RCC 7860 (cell line): ENCODE measurements at places on chromosomes 5 and 9.
A peak's percentile ranks its signal among the peaks of the same experiment; 100 is the strongest.

- DNase-seq = no peak
These were observed 5.3 kb downstream of the OR2S2 start for GRCh38 chr9:35952526-35953191.

DNA sequence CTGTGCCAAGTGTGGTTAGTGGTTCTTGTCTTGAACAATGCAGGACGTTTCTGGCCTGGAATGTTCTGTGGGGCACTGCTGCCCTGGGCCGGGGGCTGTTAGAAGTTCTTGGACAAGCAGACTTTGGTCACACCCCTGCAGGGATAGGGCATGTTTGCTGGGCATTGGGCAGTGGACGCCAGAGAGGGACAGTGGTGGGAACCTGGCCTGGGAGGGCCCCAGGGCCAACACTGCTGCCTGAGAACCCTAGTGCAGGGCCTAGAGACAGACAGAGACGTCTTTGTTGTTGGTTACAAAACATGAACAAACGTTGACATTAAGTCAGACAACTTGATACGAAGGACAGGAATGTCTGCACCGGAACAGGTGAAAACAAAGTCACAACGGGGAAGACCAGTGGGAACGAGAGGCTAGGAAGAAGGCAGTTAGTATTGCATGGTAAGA, 57.0 kb downstream of the WNK2 start:
- DNase-seq = no peak

DNA sequence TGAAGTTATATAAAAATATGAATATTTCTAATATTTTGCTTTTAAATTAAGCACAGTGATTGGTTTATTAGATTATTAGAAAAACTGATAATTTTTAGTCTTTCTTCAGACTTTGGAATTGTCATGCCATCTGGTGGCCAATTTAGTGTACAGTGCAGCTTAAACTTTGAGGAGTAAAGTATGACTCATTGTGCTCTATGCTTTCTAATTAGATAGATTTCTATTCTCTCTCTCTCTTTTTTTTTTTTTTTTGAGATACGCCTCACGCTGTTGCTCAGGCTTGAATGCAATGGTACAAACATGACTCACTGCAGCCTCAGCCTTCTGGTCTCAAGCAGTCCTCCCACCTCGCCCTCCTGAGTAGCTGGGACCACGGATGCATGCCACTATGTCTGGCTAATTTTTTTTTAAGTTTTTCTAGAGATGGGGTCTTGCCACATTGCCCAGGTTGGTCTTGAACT, 42.1 kb upstream of the GPR21 start:
- DNase-seq = peak; percentile 85

GRCh38 chr5:115423051-115423450, 121.5 kb downstream of the FEM1C start:
- no peak for DNase-seq

- DNase-seq = no peak
These were observed 43.5 kb downstream of the SLC12A7 start for GRCh38 chr5:1068204-1068894.

- DNase-seq = no peak
These were observed 31.7 kb downstream of the CEP72 start for GRCh38 chr5:643811-644271.

- DNase-seq = no peak
These were observed 592.5 kb downstream of the CCDC171 start for GRCh38 chr9:16145196-16145950.

GRCh38 chr5:71862087-71862486, 143.0 kb downstream of the CARTPT start:
- no peak for DNase-seq

DNA sequence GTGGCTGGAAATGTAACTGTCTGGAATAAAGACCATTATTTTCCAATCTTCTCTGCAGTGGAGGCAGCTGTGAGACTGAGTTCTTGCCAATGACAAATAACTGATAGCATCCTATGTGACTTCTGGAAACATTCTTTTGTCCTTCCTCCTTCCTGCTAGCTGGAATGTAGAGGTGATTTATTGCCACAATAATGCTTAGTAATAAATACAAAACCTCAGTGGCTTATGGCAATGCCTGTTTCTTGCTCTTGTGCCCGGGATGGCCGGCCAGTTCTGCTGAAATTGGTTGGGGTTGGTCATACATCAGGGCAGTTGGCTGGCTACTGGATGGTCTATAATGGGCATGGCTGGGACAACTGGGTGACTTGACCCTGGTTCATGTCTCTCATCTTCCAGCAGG, 12.2 kb upstream of the TEX48 start:
- DNase-seq = peak; percentile 87

- no peak for DNase-seq
These were observed 3.7 kb downstream of the C5orf46 start for GRCh38 chr5:147902609-147903115.

DNA sequence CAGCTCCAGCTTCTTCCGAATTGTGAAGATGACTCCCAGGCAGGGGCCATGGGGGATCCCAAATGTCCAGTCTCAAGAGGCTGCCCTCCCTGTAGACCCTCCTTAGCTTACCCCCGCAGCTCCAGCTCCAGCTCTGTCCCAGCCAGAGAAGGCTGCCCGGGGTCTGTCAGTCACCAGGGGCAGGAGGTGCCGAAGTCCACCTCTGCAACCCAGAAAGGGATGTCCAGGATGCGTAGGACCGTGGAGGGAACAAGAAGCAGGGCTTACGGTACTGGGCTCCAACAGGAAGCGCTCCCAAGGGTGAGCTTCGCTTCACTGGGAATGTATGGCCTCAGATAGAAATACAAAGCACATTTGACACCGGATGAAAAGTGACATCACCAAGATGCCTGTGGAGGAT, 6.0 kb downstream of the IPPK start:
- no peak for DNase-seq

DNA sequence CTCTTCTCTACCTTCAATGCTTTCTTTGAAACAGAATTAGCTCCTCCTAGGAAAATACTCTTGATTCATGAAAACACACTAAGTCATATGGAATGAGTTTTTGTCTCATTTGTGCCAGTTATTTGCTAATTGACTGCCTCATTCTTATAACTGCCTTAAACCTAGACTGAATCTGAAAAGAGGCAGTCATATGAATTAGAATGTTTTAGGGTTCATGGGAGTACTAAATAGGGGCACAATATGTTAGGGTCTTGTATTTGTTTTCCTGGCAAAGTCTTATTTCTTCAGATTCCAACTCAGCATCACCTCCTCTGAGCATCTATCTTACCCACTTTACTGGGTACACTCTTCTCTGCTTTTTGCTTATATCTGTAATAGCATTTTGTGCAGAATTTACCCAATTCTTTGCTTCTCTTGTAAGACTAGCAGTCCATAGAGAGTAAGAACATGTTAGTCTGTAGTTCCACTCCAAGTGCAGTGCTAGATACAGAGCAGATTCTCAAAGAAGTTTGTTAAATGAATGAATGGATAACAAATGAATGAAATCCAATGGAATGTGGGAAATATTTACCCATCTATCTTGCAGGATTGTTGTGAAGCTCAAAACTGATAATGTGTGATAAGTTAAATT, 43.9 kb upstream of the ALDH1A1 start:
- DNase-seq = no peak

DNA sequence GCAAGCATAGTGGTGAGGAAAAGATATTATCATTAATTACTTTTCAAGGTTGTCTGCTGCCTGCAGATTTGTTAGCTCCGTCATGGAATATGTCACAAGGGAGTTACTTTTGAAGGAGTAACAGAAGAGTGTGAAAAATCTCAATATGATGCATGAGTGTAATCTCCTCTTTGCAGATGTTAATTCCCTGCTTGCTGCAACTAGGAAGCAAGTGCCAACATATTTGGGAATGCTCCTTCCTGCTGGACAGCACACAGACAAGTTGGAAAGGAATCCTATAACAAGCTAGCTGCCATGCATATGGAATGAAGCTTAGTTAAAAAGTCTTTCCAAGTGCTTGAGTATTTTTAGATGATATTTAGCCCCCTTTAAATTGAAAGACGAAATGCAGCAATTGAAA, 2023.6 kb upstream of the CDH6 start:
- DNase-seq = no peak

DNA sequence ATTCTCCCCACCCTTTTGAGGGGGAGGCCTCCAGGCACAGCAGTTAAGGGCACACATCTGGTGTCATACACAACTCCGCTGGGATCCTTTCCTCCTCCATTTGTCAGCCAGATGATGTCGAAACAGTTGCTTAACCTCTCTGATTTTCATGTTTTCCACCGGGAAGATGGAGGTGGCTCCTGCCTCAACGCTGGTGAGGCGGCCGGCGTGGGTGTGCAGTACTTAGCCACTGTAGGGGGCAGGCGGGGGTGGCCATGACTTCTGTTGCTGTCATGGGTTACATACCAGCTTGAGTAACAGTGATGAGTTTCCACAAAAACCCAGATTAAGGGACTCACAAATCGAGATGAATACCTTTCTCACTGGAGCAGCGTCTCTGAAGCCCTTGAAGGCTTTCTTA, 63.1 kb upstream of the EPB41L4B start:
- DNase-seq = no peak

- DNase-seq = peak; percentile 99
These were observed 159.3 kb downstream of the NR3C1 start for GRCh38 chr5:143244000-143244736.

- DNase-seq = no peak
These were observed 47.4 kb downstream of the PRKACG start for GRCh38 chr9:68966496-68966944.

- no peak for DNase-seq
These were observed 132.2 kb upstream of the ASTN2 start for GRCh38 chr9:117546894-117547678.

GRCh38 chr5:96648593-96648992, 13.6 kb upstream of the CAST start:
- no peak for DNase-seq

GRCh38 chr9:96163712-96164111, 138.3 kb downstream of the HSD17B3 start:
- no peak for DNase-seq

DNA sequence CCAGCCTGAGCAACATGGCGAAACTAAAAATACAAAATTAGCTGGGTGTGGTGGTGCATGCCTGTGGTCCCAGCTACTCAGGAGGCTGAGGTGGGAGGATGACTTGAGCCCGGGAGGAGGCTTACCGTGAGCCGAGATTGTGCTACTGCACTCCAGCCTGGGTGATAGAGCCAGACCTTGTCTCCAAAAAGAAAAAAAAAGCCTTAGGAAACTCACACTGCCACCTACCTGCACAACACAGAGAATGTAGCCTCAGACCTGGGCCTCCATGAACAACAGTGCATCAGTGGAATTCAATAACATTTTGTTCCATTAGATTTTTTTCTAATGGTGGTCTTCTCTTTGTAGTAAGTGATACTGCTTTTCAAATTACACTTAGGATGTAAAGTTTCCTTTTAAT, 63.8 kb upstream of the RARS1 start:
- peak; percentile 30 for DNase-seq

GRCh38 chr9:14723301-14723700, 768 bp upstream of the CER1 start:
- no peak for DNase-seq

GRCh38 chr5:3226196-3226920, 369.3 kb upstream of the IRX1 start:
- no peak for DNase-seq

DNA sequence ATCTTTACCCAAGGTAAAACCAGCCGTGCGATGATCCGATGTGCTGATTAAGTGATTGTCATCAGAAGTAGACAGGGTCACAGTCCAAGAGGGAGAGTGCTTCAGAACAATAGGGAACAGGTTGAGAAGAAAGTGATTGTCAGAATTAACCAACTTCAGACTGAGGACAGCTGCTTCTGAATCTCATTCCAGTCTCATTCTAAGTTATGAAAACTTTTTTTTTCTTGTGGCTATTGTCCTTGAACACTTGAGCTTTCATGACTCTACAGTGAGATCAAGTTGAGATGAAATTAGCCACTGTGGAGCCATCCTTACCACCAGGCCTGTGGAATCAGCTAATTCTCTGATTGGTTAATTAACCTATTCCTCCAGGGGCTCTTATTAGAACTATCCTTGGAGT, 159.9 kb upstream of the WWC1 start:
- no peak for DNase-seq

DNA sequence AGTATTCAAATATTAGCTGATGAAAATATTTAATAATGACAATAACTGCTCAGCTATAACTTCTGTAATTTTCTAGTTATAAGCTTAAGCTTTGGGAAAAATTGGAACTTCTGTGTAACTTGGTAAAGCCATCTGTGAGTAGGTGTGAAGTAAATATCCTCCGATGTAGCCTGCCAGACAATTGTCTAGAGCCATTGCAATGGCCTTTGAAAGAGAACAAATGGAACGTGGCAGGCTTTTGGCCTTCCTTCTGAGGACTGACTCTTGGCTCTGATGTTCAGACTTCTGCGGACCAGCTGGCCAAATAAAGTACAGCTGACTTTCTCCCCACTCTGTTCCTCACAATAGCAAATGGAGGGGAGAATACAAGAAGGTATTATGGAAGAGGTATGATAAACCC, 203.4 kb upstream of the NMUR2 start:
- DNase-seq = no peak

DNA sequence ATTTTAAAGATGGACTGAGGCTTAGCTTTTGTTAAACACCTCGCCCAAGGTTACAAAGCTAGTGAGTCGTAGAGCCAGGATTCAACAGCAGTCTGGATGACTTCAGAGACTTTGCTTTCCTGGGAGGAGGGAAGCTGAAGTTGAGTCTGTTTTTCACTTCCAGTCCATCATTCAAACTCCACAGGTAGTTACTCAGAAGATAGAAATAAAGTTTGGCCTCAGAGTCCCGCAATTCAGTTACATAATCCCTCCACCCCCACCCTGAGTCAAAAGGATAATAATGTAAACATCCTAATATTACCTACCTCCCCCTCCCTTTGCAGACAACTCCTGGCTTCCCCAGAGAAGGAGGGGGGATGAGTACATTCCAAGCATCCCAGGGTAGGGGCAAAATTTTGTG, 8.1 kb downstream of the HBEGF start:
- DNase-seq = peak; percentile 38

- DNase-seq = no peak
These were observed 282.5 kb upstream of the SMARCA2 start for GRCh38 chr9:1732670-1733069.

GRCh38 chr9:90552317-90552716, 90.3 kb downstream of the DIRAS2 start:
- DNase-seq = no peak

- DNase-seq = no peak
These were observed 30.8 kb downstream of the COL15A1 start for GRCh38 chr9:98974554-98974953.

DNA sequence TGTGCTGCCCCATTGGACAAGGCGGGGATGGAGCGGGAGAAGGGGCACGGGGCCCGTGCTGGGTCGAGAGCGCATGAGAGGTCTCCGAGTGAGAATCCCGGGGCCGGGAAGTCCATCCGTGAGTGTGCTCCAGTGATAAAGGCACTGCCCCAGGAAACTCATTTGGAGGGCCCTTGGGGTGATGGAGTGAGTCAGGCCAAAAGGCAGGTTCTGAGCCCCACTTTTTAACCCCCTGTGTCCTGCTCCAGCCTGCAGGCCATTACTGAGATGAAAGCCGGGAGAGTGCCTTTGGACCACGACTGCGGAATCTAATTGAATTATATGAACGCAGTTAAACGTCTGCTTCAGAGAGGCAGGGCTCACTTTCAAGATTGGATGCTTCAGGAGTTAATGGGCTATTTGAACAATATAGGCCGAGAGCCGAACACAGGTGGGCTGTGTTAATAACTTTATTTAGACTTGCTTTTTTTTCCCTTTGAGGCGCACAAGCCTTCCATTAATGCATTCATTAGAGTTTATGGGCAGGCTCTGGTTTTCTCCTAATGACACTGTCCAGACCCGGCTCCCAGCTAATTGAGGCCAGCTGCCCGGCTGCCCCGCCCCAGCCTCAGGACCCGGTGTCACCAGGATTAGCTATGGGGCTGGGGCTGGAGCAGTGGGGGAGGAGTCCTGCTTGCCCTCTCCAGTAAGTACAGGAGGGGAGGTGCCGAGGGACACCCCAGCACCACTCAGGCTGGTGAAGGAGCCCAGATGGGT, 79.1 kb upstream of the LMX1B start:
- no peak for DNase-seq
